ENCODE measurements at places on chromosomes 2 and 18. TPM values are rescaled to one million over a fixed set of nuclear protein-coding genes. Genes with fewer than 3 reads are reported as not detected.

DNA sequence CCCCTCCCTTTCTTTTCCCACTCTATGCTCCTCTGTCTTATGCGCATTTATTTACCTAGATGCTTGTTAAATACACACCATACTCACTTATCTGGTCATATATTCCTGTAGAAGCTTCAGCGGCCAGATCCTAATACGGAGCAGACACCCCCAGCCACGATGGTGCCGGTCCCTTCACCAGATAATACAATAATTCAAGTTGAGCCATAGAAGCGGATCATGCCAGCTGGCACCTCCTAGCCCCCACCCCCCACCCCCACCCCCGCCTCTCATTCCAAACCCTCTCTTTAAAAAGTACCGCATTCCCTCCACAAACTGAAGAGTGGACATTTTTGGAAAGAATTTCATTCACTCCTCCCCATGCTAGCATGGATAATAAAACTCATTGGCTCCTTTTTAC, 95.2 kb downstream of the BIN1 start:
- H3K27ac ChIP-seq = no peak overlapping the region
- H3K36me3 ChIP-seq = no peaks in the 10 kb centered on the region
- H3K4me3 ChIP-seq = no peak overlapping the region
- peaks cover 28% of the 10 kb centered on the region for H3K27me3 ChIP-seq
- DNase-seq = no peak

- no peak overlapping the region for H3K27ac ChIP-seq
- no peak for DNase-seq
- no peak overlapping the region for H3K4me3 ChIP-seq
- H3K4me1 ChIP-seq = no peaks in the 10 kb centered on the region
Measured at GRCh38 chr2:129891341-129892320, 87.8 kb upstream of the RAB6C start.

- peaks cover 15% of the 10 kb centered on the region for H3K4me1 ChIP-seq
- DNase-seq = peak; percentile 23
- H3K27ac ChIP-seq = no peak overlapping the region
- H3K36me3 ChIP-seq = no peaks in the 10 kb centered on the region
- H3K27me3 ChIP-seq = peaks cover 36% of the 10 kb centered on the region
- H3K4me3 ChIP-seq = no peak overlapping the region
Measured at GRCh38 chr2:128375454-128375853, 56.8 kb upstream of the HS6ST1 start.

DNA sequence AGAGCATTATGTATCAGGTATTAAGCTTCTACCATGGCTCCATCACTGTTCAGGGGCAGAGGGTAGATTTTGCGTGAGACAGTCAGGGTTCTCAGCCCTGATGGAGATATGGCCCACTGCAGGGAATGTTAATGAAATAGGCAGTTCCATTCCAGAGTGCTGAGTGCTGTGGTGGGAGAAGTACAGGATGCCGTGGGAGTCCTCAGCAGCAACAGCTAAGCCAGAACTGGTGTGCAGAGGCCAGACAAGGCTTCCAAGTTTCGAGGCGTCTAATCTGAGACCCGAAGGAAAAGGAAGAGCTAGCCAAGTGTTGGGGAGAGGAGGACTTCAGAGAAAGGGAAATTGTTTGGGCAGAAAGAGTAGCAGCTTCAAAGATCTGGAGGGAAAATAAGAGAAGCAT, 30.2 kb upstream of the MAPRE2 start:
- no peaks in the 10 kb centered on the region for H3K36me3 ChIP-seq
- DNase-seq = no peak
- H3K27ac ChIP-seq = no peak overlapping the region
- no peaks in the 10 kb centered on the region for H3K4me1 ChIP-seq

KIF1A gene
- 2.3 TPM for total RNA-seq

GRCh38 chr2:63880625-63881024, 38.9 kb downstream of the UGP2 start:
- peaks cover 48% of the 10 kb centered on the region for H3K36me3 ChIP-seq
- peaks cover 18% of the 10 kb centered on the region for H3K4me1 ChIP-seq
- no peak overlapping the region for H3K4me3 ChIP-seq
- no peak for DNase-seq

GRCh38 chr2:65937379-65938160, 497.4 kb upstream of the MEIS1 start:
- no peaks in the 10 kb centered on the region for H3K36me3 ChIP-seq
- H3K27me3 ChIP-seq = no peaks in the 10 kb centered on the region
- DNase-seq = no peak
- no peak overlapping the region for H3K27ac ChIP-seq
- no peaks in the 10 kb centered on the region for H3K4me1 ChIP-seq

- no peak for DNase-seq
- no peak overlapping the region for H3K4me3 ChIP-seq
- H3K4me1 ChIP-seq = peaks cover 3% of the 10 kb centered on the region
- no peaks in the 10 kb centered on the region for H3K27me3 ChIP-seq
Measured at GRCh38 chr2:120132691-120133090, 90.5 kb downstream of the TMEM185B start.

PREPL gene
- total RNA-seq = 30.6 TPM

COPS7B gene
- total RNA-seq = 48.0 TPM

DNA sequence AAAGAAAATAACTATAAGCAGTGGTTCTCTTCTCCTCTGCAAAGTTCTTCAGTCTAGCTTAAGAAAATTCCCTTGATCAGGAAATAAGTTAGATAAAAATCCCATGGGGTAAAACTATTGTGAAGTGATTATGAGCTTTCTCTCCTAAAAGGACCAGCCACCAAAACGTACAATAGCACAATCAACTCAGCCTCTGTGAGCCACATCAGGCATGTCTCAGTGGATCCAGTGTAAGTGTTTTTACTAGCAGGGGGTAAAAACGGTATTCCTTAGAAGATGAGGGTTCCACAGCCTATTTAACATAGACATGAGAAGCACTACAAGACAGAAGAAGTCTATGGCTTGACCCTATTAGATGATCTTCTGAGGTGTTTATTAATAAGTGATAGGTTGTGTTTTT, 503.2 kb downstream of the PIK3C3 start:
- no peak overlapping the region for H3K4me3 ChIP-seq
- H3K4me1 ChIP-seq = no peaks in the 10 kb centered on the region
- no peak overlapping the region for H3K27ac ChIP-seq
- H3K27me3 ChIP-seq = no peaks in the 10 kb centered on the region

DNA sequence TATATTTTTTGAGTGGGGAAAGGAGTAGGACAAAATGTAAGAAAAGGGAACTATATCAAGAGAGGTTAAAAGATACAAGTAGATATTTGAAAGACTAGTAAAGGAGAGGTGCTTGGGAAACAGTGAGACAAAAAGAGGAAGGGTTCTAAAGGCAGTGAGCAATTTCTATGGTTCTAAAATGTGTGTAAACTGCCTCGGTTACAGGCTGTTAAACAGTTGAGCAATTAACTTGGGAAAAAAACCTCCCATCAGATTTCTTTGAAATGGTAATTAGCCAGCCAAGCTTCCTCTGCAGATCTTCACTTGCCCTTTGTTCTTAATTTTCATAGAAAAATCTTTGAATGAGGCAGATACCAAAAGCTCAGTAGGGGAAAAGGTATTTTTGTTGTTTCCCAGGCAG, 238.7 kb upstream of the KCNH7 start:
- no peaks in the 10 kb centered on the region for H3K4me1 ChIP-seq
- no peak overlapping the region for H3K4me3 ChIP-seq
- no peak for DNase-seq
- no peak overlapping the region for H3K27ac ChIP-seq
- H3K36me3 ChIP-seq = no peaks in the 10 kb centered on the region

- no peaks in the 10 kb centered on the region for H3K4me1 ChIP-seq
- no peak for DNase-seq
- no peak overlapping the region for H3K27ac ChIP-seq
Measured at GRCh38 chr2:115939902-115940301, 1497.5 kb downstream of the DPP10 start.

CDK15 gene
- total RNA-seq = not detected

GRCh38 chr2:65317841-65318240, 90.2 kb downstream of the ACTR2 start:
- no peak for DNase-seq
- peaks cover 14% of the 10 kb centered on the region for H3K36me3 ChIP-seq
- no peaks in the 10 kb centered on the region for H3K27me3 ChIP-seq
- no peak overlapping the region for H3K27ac ChIP-seq
- H3K4me1 ChIP-seq = peaks cover 15% of the 10 kb centered on the region

Data from activated naive CD8-positive, alpha-beta T cell treated with anti-CD3 and anti-CD28 coated beads, Interleukin-2, amount 10 ng/mL, durations not matched to agents 7 days and 5 days (primary cell).